RWPE1 (cell line): ENCODE measurements at places on chromosomes 1 and 21.

- DNase-seq, result no peak
These were observed 42.3 kb upstream of the PWP2 start for GRCh38 chr21:44064852-44065403.

DNA sequence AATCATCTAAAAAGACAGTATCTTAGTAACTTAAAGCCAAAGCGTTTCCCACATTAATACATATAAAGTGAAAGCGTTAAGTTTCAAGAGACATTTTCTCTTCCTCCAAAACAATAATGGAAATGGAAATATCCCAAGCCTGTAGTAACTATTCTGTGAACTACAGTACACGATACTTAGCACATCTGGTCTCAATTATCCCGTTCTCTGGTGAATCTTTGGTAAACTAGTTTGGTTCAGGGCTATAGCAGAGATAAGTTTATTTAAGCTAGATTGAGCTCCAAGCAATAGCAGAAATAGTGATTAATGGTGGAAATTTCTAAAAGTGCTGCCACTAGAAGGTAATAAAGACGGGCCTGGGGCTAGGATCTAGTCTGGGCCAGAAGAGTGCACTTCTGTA is 55.2 kb downstream of the PCNX2 start:
- DNase-seq, result no peak

- DNase-seq, result no peak
These were observed 1075.7 kb downstream of the AMY1C start for GRCh38 chr1:104825401-104825800.

- DNase-seq, result no peak
These were observed 54.9 kb downstream of the OPTC start for GRCh38 chr1:203548892-203549291.

- DNase-seq, result no peak
These were observed 1493.7 kb downstream of the AMY1C start for GRCh38 chr1:105243411-105243810.

GRCh38 chr21:38488640-38489270 is 9.5 kb downstream of the ERG start:
- DNase-seq, result peak; percentile 66

- DNase-seq, result no peak
These were observed 1574.2 kb downstream of the PLA2G4A start for GRCh38 chr1:188402986-188403385.

DNA sequence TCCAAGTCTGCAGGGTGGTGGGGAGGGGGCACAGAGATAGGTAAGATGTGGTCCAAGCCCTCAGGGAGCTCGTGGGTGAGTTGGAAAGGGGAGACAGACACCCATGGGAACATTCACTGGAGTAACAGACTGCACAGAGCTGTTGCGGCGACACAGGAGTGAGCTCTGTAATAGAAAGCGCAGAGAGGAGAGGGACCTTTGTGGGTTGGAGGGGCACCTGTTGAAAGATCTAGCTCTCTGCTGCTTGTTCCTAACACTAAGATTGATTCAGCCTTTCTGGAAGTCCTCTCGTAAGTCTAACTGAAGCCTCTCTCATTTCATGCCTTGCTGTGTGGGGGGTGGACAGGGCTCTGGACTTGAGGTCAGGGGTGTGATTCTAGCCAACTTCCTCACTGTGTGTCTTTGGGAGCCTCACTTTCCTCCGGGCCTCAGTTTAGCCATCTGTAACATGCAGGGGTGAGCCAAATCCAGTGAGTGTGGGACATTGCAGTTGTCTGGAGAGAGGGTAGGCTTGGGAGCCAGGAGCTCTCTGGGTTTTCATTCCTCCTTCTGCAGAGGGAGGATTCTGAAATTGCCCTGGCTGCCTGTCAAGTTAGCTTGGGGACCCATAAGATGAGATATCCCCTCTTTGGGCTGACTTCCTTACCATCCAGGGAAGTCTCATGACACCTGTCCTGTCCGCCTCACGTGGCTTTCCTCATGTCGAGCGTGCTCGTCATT is 2.0 kb upstream of the ACOT11 start:
- DNase-seq, result no peak
